ENCODE measurements at places on chromosomes 11 and 22. TPM values are rescaled to one million over a fixed set of nuclear protein-coding genes. Genes with fewer than 3 reads are reported as not detected.

GPR83 gene
- not detected for total RNA-seq

KRTAP5-11 gene
- total RNA-seq = not detected

IL17REL gene
- not detected for total RNA-seq

CTSW gene
- not detected for total RNA-seq

MIOX gene
- total RNA-seq = not detected

GAL gene
- 0.09 TPM for total RNA-seq

SLC36A4 gene
- total RNA-seq = 5.4 TPM

HOATZ gene
- total RNA-seq = not detected

MGAT3 gene
- under 0.01 TPM for total RNA-seq

OR2AG2 gene
- 0.16 TPM for total RNA-seq

POU2F3 gene
- total RNA-seq = not detected

RAB39A gene
- not detected for total RNA-seq

ARHGAP20 gene
- 2.3 TPM for total RNA-seq

KDM4E gene
- total RNA-seq = not detected

CHADL gene
- total RNA-seq = 1.5 TPM

ZNF70 gene
- 2.0 TPM for total RNA-seq

TPBGL gene
- total RNA-seq = not detected

ALDH3B2 gene
- total RNA-seq = not detected

ANKK1 gene
- total RNA-seq = 0.17 TPM

Data from bronchial smooth muscle cell (primary cell).